ENCODE measurements at places on chromosomes 1 and 21.
A peak's percentile ranks its signal among the peaks of the same experiment; 100 is the strongest.

DNA sequence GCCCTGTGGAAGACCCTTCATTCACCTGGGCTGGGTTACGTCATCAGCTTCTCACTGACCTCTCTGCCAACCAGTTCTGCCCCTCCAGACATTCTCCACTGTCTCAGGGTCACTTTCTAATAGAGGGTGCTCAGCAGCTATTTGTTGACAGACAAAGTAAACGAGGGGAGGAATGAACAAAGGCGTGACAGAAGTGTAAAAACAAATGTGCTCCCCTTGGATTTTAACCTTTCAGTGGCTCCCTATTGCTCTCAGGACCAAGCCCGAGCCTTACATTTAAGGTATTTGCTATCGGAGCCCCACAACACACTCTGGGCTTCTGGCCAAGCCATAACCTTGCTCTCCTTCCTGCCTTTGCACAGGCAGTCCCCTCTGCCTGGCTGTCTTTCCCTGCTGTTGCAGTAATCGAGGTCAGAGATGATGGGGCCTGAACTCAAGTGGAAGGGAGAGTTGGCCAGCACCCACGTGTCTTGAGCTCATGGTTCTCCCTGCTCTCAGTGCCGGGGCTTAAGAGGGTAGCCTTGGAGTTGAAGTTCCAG, 9.3 kb upstream of the MARCKSL1 start:
- DNase-seq, result no peak
- H3K27ac ChIP-seq, result peak overlapping the region; percentile 88
- peaks cover 18% of the 10 kb centered on the region for H3K27me3 ChIP-seq
- H3K4me3 ChIP-seq, result no peak overlapping the region
- H3K36me3 ChIP-seq, result no peaks in the 10 kb centered on the region

DNA sequence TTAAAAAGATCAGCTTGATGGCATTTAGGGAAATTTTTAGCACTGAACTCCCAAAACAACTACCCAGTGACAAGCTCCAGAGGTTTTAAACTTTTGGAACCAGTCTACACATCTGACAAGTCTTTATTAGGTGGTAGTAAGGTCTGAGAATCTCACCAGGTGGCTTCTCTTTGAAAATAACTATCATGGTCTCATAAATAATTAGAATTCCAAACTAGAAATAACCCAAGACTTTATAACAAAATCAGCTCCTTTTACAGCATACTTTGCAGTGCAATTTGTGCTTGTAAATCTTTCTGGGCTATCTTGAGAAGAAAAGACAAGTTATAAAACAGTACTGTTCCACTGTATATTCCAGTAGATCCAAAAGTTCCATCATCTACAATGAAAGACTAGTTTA, 108.7 kb downstream of the LTN1 start:
- H3K4me3 ChIP-seq, result peak overlapping the region; percentile 94
- DNase-seq, result no peak
- H3K27me3 ChIP-seq, result peaks cover 8% of the 10 kb centered on the region

- peaks cover 19% of the 10 kb centered on the region for H3K4me1 ChIP-seq
- H3K4me3 ChIP-seq, result no peak overlapping the region
- H3K27ac ChIP-seq, result no peak overlapping the region
- no peak for DNase-seq
These were observed 449.0 kb upstream of the RGS18 start for GRCh38 chr1:191709215-191709614.

- no peak for DNase-seq
- H3K4me3 ChIP-seq, result no peak overlapping the region
- H3K36me3 ChIP-seq, result peaks cover 30% of the 10 kb centered on the region
- no peaks in the 10 kb centered on the region for H3K27me3 ChIP-seq
- no peak overlapping the region for H3K27ac ChIP-seq
These were observed 73.7 kb downstream of the LRRC8D start for GRCh38 chr1:89894210-89895201.

DNA sequence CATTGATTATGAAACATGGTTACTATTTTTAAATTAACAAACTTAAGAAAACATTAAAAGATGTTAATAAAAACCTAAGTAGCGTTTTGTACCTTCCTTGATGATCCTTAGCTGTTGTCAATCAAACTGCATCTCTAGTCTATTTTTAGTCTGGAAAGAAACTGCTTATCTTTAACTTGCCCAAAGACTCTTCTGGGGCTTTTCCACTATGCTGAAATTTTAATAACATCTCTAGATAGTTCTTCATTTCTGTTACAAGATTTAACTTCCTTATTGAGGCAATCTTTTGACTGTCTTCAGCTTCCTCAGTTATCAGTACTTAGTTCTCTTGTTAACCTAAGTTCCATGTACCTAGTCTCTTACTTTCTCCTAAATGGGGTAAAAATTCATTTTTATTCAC, 135.9 kb upstream of the HMCN1 start:
- no peak for DNase-seq
- no peak overlapping the region for H3K4me3 ChIP-seq
- no peaks in the 10 kb centered on the region for H3K27me3 ChIP-seq
- H3K4me1 ChIP-seq, result peaks cover 36% of the 10 kb centered on the region
- no peaks in the 10 kb centered on the region for H3K36me3 ChIP-seq

- H3K36me3 ChIP-seq, result no peaks in the 10 kb centered on the region
- H3K27me3 ChIP-seq, result peaks cover 4% of the 10 kb centered on the region
- DNase-seq, result no peak
- no peak overlapping the region for H3K4me3 ChIP-seq
- H3K27ac ChIP-seq, result peak overlapping the region; percentile 12
- H3K4me1 ChIP-seq, result peaks cover 48% of the 10 kb centered on the region
These were observed 8.8 kb downstream of the ASAP3 start for GRCh38 chr1:23475134-23475628.

- peak; percentile 32 for DNase-seq
- peaks cover 7% of the 10 kb centered on the region for H3K4me1 ChIP-seq
- H3K36me3 ChIP-seq, result peaks cover 58% of the 10 kb centered on the region
- H3K27ac ChIP-seq, result peak overlapping the region; percentile 5
These were observed 8.0 kb downstream of the ELOA start for GRCh38 chr1:23751050-23751814.

- H3K36me3 ChIP-seq, result no peaks in the 10 kb centered on the region
- H3K4me3 ChIP-seq, result no peak overlapping the region
- no peak for DNase-seq
- peaks cover 22% of the 10 kb centered on the region for H3K27me3 ChIP-seq
These were observed 115.9 kb downstream of the KCND3 start for GRCh38 chr1:111873460-111874030.

- H3K4me1 ChIP-seq, result peaks cover 41% of the 10 kb centered on the region
- H3K4me3 ChIP-seq, result no peak overlapping the region
- no peaks in the 10 kb centered on the region for H3K36me3 ChIP-seq
- no peak for DNase-seq
- peaks cover 3% of the 10 kb centered on the region for H3K27me3 ChIP-seq
- H3K27ac ChIP-seq, result no peak overlapping the region
These were observed 114.2 kb downstream of the SIK1 start for GRCh38 chr21:43312751-43313169.

GRCh38 chr1:183281553-183282091, 95.6 kb downstream of the LAMC2 start:
- H3K27ac ChIP-seq, result no peak overlapping the region
- H3K36me3 ChIP-seq, result no peaks in the 10 kb centered on the region
- peaks cover 74% of the 10 kb centered on the region for H3K4me1 ChIP-seq
- DNase-seq, result peak; percentile 89

- no peak overlapping the region for H3K4me3 ChIP-seq
- DNase-seq, result no peak
- H3K4me1 ChIP-seq, result peaks cover 13% of the 10 kb centered on the region
- H3K27me3 ChIP-seq, result peaks cover 43% of the 10 kb centered on the region
- no peak overlapping the region for H3K27ac ChIP-seq
These were observed 169.1 kb downstream of the DYRK1A start for GRCh38 chr21:37535672-37536071.

- H3K27me3 ChIP-seq, result peaks cover 24% of the 10 kb centered on the region
- H3K27ac ChIP-seq, result no peak overlapping the region
- no peaks in the 10 kb centered on the region for H3K4me1 ChIP-seq
- H3K36me3 ChIP-seq, result no peaks in the 10 kb centered on the region
- H3K4me3 ChIP-seq, result no peak overlapping the region
These were observed 80.3 kb downstream of the NFIA start for GRCh38 chr1:61162520-61163258.

DNA sequence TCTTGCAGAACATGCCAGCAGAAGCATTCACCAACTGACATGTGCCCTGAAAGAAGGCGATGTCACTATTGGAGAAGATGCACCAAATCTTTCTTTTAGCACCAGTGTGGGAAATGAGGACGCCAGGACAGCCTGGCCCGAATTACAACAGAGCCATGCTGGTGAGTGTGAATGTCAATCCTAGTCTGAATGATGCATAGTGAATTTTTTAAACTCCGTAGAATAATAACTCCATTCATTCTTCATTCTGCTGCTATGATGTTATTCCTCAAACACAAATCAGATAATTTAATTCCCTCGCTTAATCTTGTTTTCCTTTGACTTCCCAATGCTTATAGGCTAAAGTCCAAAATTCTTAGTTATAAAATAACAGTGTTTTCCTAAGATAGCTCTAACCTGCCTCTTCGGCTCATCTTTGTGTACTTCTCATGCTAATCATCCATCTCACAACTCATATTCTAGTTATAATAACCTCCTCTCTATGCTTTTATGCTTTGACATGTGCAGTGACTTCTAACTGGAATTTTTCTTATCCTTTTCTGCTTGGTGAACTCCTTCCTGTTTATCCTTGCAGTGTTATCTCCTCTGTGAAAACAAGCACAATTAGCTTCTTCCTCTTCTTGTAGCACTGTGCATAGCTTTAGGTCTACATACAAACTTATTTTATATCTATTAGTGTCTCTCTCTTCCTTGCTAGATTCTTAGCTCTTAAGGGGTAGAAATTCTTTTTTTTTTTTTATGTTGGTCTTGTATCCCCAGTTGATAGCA, 14.4 kb downstream of the SDCCAG8 start:
- no peak for DNase-seq
- H3K4me1 ChIP-seq, result peaks cover 12% of the 10 kb centered on the region
- no peak overlapping the region for H3K4me3 ChIP-seq
- H3K27me3 ChIP-seq, result peaks cover 4% of the 10 kb centered on the region
